ENCODE measurements at places on chromosomes 13 and 19.

DNA sequence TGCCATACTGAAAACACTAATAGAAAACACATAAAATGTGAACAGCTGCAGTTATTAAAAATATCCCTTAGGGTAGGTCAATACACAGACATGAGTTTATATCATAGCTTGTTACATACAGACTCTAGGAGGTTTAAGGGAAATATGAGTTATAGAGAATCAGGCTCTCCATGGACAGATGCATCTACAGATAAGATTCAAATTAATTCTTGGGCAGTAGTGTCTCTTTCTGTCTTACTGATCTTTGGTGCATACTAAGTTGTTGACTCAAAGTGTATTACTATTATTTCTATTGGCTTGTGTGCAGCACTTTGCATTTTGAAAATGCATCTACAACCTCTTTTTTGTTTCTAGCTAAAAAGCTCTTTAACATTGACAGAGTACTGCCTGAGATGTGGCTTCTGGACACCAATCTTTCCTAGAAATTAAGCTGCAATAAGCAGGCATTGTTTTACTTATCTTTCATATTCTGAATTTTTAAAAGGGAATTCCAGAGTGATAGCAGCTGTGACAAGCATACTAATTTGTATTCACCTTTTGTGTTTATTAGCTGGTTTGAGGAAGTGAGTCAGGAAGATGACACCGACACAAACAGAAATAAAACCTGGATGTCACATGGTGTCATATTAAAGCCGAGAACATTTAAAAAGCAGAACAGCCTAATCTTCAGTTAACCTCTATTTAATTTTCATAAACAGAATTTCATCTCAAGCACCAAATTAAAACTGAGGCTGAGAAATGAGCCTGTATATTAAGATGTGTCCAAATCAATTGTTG lies 399.0 kb downstream of the PCDH9 start:
- no peak for DNase-seq

GRCh38 chr19:30327331-30327730 lies 44.9 kb upstream of the ZNF536 start:
- DNase-seq, result no peak

DNA sequence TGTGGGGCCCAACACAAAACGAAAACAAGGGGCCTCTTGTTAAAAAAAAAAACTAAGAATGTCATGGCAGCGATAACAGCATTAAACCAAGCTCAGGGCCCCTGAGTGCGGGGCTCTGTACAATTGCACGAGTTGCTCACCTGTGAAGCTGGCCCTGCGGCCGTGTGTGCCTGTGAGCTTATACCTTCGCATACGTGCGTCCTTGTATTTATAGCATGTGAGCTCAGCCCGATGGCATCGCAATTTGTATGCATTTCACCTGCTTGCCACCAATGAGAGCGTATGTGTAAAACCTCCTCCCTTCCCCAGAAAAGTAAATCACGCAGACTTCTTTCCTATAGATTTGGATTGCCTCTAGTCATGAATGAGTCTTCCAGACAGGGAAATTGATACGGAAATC lies 17.1 kb downstream of the HNRNPM start:
- no peak for DNase-seq

DNA sequence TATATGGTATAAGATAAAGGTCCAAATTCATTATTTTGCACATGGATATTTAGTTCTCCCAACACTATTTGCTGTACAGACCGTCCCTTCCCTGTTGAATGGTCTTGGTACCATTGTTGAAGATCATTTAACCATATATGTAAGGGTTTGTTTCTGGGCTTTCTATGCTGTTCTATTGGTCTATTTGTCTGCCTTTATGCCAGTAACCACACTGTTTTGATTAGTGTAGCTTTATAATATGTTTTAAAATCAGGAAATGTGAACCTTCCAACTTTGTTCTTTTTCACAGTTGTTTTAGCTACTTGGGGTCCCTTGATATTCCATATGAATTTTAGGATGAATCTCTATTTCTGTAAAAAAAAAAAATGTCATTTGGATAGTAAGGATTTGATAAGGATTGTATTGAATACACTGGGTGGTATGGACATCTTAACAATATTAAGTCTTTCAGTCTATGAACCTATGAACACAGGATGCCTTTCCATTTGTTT lies 16.9 kb downstream of the IFT88 start:
- DNase-seq, result no peak

DNA sequence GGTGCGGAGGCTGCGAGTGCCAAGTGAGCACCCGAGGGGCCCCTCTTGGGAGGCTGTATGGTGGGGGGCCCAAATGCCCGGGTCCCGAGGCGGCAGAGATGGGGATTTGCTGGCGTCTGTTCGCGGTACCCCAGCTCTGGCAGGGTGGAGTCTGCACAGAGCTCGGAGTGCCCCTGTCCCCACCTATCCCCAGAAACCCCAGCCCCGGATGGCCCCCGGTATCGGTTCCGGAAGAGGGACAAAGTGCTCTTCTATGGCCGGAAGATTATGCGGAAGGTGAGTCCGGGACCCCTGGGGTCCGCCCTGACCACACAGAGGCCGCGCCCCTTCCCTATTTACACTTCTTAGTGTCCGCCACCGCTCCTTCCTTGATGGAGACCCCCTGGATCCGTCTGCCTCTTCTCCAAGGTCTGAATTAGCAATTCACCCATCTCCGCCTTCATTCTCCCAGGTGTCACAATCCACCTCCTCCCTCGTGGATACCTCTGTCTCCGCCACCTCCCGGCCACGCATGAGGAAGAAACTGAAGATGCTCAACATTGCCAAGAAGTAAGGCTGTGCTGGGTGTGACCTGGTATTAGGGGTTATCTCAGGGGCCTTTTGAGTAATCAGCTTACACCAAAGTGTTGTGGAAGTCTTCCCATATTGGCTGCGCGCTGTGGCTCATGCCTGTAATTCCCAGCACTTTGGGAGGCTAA lies 630 bp downstream of the PNPLA6 start:
- DNase-seq, result no peak

GRCh38 chr13:33740134-33740538 lies 77.8 kb upstream of the RFC3 start:
- DNase-seq, result no peak

DNA sequence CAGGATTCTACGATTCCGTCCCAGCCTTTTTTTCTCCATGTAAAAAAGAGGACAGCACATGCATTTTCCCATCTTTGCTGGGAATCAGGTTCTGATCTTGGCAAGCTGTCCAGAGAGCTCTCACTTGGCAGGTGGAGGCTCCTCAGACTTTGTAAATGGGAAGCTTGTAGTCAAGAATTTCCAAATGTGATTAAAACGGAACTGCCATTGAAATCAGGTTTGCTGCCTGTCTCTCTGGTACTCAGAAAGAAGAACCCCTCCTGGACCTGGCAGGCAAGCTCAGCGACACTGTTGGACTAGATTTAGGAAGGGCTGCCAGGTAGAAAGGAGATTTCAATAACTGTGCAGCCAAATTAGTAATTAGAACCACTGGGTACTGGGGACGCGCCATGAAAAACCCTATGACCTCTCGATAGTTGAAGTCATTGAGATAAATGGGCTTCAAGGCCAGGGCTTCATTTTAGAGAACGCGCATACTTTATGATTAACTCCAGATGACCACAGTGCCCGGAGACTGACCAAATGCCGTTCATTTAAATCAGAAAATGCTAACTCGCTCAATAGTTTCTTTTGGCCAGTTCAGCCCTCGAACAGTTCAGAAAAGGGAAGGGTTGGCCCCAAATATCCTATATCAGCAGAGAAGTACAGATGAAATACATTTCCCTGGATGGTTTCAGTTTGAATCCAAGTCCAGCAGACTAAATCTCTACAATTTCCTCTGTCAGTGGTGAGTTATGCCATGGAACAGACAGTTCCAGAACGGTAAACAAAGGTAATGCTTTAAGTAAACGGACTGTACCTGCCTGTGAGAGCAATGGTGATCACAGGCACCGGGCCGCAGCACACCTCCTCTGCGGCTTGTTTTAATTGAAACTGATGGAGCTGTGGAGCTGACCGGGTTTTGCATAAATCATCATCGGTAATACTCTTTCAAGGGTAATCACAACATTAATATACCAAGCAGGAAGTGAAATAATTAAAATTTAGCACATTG lies 517.4 kb downstream of the RFC3 start:
- no peak for DNase-seq

GRCh38 chr13:38369058-38369457 lies 19.4 kb downstream of the UFM1 start:
- no peak for DNase-seq

DNA sequence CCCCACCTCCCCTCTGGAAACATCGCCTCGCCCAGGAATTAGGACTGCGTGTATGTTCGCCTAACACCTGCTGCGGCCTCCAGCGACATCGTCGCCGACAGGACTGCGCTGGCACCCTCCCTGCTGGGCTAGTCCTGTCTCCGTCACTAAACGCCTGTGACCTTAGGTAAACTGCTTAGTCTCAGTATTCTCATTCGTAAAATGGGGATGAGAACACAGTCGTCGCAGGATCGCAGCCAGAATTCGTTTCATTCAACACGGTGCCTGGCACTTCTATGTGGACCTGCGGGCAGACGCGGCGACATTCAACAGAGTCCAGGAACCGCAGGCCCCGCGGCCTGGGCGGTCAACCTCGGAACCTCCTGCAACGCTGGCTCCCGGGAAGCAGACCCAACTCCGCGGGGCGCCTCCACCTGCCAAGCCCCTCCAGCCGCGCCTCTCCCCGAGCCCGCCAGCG lies 485 bp downstream of the CRYL1 start:
- no peak for DNase-seq

GRCh38 chr13:40344270-40345148 lies 321.9 kb downstream of the FOXO1 start:
- DNase-seq, result no peak

DNA sequence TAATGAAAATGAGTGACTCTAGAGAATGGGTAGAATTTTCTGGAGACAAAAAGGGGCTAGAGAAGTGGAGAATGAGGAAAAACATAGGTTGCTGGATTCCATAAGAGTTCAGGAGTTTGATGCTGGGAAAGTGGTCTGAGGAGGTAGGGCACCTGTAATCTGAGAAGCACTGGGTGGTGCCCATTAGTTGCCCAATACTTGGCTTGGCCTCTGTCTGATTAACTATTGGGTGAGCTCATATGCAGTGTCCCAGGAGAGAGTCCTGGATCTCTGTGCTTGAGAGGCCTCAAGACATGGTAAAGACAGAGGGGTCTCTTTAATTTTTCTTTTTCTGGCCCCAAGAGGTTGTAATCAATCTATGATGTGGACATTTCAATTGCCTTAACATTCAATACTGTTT lies 390.1 kb downstream of the TDRD3 start:
- no peak for DNase-seq

DNA sequence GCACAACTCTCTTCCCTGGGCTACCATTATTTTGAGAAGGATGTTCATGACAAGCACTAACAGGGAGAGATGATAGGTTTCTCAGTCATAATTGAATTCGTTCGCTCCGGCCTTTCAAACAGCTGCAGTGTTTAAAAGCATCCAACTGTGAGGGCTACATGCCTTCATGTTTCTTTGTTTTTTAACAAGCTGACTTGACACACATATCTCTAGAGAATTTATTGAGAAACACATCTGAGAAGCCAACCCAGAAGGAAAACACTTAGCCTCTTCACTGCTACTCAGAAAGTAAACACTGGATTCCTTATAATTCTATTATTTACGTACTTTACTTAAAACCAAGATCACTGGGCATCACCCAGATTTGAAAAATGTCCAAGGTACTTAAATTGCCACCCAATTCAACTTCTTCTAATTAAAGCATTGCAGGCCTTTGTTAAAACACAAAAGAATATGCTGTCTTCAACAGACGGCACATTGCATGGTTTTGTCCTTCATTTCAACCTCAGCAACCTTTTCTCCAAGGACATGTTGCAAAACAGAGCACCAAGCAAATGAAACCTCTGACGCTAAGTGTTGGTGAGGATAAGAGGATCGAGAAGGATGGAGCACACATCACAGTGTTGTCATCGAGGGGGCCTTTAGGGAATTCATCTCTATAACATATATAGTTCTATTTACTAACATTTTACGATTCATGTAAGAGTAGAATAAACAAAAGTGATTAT lies 75.8 kb downstream of the TBC1D4 start:
- DNase-seq, result no peak

All from amniotic stem cell (primary cell).